Stimulated activated CD8-positive, alpha-beta memory T cell treated with anti-CD3 and anti-CD28 coated beads, Interleukin-12 subunit alpha, Interleukin-12 subunit beta, amount 100 ng/mL, for 4 hours (primary cell): ENCODE measurements at places on chromosomes 1 and 21.

GRCh38 chr1:240363315-240363714, 248.6 kb downstream of the GREM2 start:
- DNase-seq: no peak

DNA sequence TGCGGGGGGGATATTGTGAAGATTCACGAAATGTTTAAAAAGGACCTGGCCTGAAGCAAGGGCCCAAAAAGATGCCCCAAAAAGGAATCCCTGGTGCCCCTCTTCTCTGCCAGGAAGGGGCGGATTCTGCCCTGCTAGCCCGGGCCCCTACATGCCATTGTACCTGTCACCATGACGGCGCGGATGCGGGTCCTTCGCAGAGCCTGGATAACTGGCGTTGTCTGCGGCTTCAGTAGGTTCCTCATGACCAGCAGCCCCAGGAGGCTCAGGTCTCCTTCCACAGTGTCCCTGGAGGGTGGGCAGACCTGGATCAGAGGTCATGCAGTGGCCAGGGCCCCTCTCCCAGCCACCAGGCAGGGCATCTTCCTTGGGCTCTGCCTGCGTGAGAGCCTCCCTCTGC, 11.2 kb upstream of the MFAP2 start:
- no peak for DNase-seq

- no peak for DNase-seq
These were observed 5.9 kb upstream of the VCAM1 start for GRCh38 chr1:100713626-100714025.

DNA sequence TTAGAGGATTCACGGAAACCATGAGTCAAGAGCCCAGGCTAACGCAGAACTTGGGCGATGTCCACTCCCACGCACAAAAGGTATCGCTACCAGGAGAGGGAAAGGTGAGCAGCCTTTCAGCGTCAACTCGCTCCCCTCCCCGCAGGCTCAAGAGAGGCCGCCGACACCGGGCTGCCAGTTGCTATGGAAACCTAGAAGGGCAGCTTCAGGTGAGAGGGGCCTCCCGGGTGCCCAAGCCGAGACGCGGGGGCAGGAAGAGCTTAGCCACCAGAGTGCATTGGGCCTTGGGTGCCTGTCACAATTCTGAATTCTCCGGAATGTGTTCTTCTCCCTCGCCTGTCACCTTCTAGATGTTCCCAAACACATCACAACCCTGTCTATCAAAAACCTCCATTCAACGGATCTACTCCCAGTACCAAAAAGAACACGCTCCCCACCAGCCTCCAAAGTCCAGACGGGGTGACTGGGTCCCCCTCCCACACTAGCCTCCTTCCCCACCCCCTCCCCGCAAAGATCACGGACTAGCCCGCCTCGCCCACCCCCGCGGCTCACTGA, 694 bp downstream of the MEAF6 start:
- peak; percentile 47 for DNase-seq

GRCh38 chr1:246577082-246577719, 10.9 kb downstream of the CNST start:
- DNase-seq: no peak

DNA sequence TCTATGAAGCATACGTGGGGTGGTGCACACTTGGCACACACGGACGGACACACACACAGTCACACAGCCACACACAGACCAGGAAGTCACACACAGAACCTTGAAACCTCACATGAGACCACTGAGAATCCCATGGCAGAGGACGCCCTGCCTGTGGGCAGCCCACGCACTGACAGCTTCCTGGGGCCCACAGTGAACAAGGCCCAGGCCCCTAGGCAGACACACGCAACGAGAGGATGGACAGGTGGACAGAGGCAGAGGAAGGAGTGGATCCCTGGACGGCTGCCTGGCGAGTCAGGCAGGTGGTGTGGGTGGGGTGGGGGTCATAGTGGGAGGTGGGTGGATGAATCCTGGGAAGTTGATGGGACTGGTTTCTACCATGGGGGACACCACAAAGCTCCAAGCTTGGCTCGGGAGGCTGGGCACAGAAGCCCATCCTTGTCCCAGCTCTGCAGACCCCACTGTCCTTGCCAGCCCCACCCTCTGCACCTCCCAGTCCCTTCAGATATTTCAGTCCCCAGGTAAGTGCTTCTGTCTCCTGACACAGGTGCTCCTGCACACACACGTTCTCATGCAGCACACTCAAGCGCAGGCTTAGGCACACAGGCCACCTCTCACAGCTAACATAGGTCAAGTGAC, 49.1 kb downstream of the WNT9A start:
- DNase-seq: no peak

DNA sequence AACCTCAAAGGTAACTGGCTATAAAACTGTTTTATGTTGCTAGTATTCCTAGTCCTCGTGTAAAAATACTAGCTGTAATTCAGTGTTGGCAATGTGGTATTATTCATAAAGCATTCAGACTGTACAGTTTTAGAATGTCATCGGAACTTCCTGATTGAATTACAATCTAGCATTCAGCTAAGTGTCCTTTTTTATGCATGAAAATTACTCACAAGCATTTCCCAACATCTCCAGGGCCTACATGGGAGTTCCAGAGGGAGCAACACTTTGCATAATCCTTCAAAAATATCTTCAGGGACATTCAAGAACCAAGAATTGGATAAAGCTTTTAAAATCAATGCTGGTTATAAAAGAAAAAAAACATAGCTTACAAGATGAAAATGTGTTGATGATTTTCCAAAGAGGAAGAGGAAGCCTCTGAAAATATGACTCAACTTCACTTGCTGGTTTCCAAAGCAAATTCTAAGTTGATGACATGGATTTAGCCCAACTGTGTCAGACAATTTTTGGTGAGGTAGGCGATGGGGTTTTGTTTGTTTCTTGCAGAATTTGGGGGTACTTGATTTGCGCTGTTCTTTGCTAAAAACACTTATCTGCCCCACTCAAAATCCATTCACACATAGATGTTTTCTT, 137.8 kb downstream of the SLC44A5 start:
- no peak for DNase-seq

DNA sequence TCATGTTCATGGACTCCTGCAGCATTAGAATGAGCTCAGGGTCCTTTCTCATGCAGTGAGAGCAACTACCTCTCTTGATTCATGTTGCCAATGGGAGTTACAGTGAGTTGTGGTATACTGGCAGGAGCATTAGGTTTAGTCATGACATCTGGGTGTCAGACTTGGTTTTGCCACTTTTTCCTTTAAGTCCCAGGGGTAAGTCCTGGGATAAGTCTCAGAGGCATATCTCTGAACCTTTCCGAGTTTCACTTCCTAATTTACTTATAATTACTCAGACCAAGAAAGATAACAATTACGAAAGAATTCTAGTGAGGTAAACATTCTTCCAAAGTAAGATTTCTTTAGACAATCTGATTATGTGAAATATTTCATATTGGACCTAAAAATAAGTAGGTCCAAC, 606.0 kb downstream of the SMYD3 start:
- DNase-seq: no peak

- DNase-seq: no peak
These were observed 3.8 kb downstream of the IFI44L start for GRCh38 chr1:78624035-78624434.

DNA sequence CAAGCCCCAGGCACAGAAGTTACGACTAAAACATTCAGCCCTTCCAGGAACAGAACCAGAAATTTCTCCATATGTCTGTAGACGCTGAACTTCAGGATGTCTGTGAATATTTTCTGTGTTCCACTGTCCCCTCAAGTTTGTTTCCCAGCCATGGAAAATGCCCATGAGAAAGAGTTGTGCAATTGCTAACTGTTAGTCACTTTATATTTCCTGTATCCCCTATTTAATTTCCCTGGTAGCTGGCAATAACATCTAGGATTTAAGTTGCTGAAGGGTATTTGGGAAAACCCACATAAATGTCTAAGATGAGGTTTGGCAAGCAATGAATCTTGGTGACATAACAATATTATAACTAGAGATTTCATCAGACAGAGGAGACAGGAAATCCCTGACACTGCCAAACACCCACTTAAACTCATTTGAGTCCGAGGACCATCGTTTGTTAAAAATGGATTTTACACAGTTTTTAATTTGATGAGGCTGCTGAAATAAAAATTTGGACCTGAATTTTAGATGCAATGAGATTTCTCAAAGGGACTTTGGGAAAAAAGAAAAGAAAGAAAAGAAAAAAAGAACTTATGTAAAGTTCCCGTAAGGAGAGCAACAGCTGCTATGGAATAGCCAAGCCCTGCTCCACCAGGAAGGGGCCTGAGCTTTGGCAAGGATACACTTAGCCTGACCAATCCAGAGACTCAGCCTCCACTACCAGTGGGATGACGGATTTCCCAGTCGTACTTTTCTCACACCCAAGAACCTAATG, 21.8 kb upstream of the ERRFI1 start:
- DNase-seq: no peak

DNA sequence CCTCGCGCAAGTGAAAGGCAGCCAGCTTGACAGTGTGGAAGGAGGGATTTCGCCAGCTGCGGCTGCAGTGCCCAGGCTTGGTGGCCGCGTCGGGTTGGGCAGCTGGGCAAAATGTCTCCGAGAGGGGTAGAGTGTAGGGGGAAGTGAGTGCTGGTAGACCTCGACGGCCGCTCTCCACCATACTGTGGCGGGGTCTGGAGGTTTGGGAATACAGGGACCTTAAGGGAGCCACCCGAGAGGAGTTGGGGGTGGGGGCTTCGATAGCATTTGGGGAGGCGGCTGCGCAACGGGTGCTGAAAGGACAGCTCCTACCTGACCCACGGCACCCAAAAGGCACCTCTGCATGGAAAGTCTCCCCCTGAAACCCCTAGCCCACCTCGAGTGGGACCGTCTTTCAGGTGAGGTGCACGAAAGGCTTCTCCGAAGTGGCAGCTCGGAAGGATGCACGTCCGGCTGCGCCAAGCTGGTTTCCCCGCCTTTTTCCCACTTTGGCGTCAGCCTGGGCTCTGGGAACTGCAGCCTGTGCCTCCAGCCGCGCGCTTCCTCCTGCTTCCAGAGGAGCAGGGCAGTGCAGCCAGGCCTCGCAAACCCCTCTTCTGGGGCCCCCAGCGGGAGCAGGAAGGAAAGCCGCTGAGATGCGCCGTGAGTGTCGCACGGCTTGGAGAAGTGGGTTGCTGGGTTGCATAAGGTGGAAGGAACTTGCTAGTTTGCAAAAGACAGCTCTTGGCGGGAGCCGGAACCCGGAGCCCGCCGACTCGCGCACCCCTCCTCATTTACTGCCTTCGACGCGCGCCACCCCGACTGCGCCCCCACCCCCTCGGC, 531 bp upstream of the HMGN2 start:
- peak; percentile 20 for DNase-seq

- DNase-seq: peak; percentile 39
These were observed 14.8 kb downstream of the IL6R start for GRCh38 chr1:154419620-154420571.

GRCh38 chr1:39395357-39395831, 96.0 kb upstream of the BMP8A start:
- DNase-seq: no peak

DNA sequence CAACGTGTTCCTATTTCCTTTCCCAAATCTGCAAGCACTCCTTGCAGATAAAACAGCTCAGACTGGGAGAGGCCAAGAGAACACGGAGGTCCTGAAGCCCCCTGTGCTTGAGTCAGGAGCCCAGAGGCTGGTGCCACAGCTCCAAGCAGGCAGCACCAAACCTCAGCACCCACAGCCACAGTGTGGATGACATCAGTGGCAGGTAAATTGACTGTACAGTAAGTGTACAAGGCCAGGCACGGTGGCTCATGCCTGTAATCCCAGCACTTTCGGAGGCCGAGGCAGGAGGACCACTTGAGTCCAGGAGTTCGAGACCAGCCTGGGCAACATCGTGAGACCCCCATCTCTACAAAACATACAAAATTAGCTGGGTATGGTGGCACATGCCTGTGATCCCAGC, 1.9 kb upstream of the COL6A1 start:
- DNase-seq: no peak

GRCh38 chr1:155889566-155889965, 21.6 kb downstream of the RIT1 start:
- no peak for DNase-seq

- no peak for DNase-seq
These were observed 216.5 kb downstream of the NTNG1 start for GRCh38 chr1:107357376-107357775.

DNA sequence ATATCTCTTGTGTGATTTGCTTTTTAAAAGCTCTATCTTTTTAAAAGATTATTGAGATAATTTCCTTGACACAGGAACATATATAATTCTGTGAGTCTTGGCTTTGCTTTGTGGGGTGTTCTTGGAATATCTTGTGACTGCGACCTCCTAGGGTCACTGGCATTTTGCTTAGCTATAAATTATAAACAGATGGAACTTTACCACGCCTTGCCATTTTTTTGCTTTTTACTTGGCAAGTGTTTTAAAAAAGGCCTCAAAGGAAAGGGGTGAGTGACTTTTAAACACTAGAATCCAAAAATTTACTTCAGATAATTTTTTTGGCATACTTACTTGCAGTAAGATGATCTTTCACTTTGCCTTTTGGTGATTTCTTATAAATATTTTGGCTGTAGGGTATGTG, 43.6 kb downstream of the ALG6 start:
- no peak for DNase-seq

GRCh38 chr1:66315671-66316070, 218.3 kb upstream of the SGIP1 start:
- DNase-seq: no peak

GRCh38 chr1:97163591-97164275, 442.1 kb downstream of the PTBP2 start:
- DNase-seq: no peak

DNA sequence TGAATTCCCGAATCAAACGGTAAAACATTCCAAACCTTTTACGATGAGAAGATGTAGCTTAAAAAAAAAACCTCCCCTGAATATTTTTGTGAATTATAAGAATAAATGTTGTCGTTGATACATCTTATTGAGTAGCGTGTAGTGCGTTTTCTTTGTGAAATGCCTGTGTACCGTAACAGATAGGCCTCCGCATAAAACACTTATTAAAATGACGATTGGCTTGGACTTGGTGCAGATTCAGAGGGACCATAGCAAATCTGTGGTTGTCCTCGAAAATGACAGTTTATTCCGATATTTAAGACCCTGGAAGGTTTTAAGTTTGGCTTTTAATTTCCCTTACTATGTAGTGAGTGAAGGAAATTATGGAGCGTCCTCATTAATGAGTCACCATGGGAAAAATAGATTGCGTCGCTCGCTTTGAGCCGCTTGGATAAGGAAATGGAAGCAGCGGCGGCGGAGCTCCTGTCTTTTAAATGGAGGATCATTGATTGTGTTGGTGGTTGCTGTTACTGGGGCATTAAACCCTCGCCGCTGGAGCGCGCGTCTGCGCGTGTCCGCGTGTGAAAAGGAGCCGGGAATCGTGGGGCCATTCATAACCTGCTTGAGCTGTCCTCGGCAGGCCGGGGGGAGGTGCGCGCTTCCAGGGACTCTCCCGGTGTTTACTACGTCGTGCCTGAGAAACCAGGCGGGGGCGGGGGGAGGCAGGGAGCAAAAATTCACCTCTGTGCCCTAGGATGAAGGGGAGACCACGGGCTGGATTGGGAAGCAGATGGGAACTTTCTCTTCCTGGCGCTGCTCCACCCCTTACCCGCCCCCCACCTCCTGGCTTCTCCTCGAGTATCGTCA, 1.6 kb downstream of the SPEN start:
- no peak for DNase-seq

- no peak for DNase-seq
These were observed 35.2 kb downstream of the CFAP57 start for GRCh38 chr1:43207229-43207853.
